ENCODE measurements at places on chromosomes 2 and 18.

DNA sequence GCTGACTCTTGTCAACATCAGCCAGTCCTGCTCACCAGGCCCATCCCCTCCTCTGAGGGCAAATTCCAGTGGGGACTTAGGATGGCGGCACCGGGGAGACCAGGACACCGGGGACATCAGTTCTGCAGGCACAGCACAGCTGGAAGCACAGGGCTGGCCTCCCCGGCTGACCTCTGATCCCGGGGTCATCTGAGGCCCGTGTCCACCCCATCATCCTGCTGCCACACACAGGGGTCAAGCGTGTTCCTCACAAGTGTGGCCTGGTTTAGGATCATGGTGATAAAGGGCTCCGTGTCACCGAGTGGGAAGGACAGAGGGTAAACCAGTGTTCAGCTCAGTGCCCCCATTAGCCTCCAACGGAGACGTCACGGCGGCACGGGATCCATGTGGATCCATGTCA lies 58.1 kb upstream of the CTDP1 start:
- no peak for DNase-seq

GRCh38 chr2:11778416-11778815 lies 32.0 kb downstream of the LPIN1 start:
- no peak for DNase-seq

DNA sequence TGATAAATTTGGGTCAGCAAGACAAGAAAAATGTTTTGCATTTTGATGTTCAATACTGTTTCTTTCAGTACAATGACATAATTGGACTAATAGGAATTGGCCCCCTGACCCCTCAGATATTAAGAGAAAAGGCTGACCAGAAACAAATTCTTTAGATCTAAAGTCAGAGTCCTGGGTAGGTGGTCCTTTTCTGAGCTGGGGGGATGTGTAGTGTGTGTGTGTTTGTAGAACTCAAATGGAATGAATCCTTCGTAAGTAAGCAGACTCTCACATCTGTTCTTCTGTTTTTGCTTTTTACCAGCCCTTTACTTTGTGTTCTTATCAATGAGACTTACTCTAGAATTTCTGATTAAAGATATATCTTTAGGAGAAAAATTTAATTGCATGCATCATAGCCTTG lies 327.7 kb downstream of the TGIF1 start:
- no peak for DNase-seq

DNA sequence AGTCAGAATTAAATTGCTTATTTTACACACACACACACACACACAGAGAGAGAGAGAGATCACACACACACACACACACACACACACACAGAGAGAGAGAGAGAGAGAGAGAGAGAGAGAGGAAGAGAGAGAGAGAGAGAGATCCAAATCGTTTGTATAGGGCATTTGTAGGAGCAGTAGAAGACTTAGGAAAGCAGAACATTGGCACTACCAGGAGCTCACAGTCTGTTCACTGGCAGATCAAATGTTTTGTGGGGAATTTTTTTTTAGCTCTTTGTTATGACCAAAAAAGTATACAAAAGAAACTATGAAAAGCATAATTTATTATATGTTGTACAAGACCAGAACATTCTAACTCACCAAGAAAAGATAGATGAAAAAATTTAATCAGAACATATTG lies 81.8 kb downstream of the MBD5 start:
- DNase-seq = no peak
